ENCODE measurements at places on chromosomes 7 and 10.

DNA sequence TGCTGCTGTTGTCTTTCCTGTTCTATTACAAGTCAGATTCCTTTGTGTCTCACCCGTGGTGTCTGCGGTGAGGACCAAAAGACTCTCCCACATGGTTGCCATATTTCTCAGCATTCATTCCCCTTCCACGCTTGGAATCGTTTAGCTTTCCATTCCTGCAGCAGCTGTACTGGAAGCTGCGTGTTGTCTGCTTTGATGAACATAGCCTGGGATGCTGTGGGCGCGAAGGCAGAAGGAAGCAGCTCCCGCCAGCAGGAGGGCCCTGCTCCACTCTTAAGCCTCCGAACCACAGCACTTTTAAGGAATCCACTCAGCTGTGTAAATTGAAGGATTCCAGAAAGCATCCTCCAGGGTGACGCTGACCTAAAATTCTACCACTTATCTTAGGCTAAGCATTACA, 303.6 kb upstream of the PITRM1 start:
- DNase-seq, result no peak

DNA sequence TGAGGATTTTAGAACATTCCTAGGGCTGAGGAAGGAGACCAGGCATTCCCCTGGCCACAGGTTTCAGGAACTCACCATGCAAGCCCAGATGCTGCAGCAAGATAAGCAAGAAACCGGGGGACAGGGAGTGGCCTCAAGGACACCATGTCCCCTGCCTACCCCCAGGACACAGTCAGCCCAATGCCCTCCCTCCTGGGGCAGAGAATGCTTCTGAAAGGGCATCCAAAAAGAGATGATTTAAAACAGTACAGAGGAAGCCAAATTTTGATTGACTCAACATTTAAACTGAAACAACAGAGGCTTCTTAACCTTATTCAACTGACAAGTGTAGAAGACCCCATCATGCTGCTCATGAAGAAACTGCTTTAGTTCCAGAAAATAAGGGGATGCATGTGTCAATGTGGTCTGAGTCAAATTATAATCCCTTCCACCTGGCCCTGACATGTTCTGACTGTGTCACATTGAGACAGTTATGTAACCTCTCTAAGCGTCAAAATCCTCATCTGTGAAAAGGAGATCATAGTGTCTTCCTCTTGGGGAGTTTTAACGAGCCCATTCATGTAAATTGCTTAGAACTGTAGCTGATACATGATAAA, 60.0 kb downstream of the ICA1 start:
- DNase-seq, result no peak

DNA sequence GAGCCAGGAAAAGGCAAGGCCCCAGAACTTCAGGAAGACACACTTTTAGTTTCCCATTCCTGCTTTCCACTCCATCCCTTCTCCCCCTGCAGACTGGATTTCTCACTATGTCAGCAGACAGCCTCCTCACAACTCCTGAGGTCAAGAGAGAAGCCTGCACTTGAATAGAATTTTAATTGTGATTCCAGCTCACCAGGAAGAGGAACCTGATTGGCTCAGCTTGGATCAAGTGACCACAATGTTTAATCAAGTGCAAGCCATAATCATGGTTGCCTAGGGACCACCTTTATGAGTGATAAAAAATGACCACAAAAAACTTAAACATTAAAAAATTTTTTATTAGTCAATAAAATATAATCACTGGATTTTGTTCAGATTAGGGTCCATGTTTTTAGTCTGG, 244.7 kb upstream of the RHOBTB1 start:
- DNase-seq, result no peak

- no peak for DNase-seq
Measured at GRCh38 chr7:1974290-1975101, 258.2 kb downstream of the MAD1L1 start.

DNA sequence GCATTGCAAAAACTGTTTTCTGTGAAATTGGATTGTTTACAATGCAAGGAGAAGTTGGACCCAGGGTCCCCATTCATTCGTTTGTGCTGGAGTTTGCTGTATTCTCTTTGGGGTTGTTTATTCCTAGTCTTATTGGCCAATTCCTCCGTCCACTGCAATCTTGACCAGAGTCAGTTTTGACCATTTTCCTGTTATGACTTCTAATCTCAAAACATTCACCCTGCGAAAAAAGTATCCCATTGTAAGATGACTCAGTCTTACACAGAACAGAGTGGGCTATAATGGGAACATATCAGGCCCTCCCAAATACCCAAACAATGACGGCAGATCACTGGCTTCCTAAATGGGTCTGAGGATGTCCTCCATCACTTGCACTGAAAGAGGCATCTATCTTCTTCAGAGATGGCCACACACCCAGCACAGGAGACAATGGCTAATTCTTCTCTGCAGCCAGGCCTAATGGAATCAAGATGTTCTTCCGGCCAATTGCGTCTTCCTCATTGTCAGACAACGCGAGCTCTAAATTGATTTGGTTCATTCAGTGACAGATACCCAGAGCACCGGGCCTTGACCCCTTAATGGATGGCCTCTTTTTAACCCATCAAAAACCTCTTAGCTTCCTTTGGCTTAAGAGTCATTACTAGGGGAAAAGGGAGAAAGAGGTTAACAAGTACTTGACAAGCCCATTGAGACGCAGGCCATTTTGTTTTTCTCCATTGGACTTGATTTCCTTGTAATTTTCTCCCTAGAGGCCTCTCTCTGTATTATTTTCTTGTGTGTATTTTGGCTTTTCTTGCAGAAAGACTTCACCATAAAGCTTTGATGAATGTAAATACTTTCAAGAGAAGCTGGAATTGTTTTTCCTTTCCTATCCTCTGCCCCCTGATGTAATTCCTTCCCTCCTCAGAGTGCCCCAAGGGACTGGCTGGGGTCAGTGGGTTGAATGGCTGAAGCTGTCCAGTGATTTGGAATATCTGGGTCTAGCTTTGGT, 129.6 kb downstream of the PRPF18 start:
- no peak for DNase-seq

GRCh38 chr10:1549591-1550290, 187.6 kb downstream of the ADARB2 start:
- DNase-seq, result no peak

- DNase-seq, result no peak
Measured at GRCh38 chr10:114540236-114540635, 117.8 kb downstream of the ABLIM1 start.
